Activated T-helper 1 cell treated with anti-CD3 and anti-CD28 coated beads, Interleukin-2, amount 50 U/mL, for 16 hours (primary cell): ENCODE measurements at places on chromosomes 7 and 10.

DNA sequence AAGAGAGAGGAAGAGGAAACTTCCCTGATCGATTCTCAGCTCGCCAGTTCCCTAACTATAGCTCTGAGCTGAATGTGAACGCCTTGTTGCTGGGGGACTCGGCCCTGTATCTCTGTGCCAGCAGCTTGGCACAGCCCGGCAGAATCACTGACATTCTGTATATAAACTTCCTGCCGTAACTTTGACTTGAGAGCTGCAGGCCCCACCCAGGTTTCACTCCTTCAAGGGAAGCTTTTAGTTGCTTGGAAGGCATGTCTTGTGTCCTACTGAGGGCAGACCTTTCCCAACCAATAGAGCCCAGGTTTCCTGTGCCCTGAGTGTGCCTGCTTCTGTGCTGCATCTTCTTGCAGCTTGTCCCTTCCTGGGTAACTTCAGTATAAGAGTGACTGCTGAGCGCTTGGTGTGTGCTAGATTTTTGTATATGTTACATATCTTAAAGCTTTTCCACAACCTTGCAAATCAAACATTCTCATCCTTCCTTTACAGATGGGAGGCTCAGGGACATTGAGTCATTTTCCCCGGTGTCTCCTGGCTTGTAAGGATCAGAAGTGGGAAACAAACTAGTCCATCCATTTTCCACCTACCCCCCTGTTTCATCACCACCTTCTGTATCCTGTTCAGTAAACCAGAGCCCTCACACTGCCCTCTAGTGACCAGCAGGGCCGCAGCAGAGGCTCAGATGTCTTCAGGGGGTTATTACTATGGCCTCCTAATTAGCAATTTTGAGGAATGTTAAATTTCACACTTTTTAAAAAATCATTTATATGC lies 225.2 kb upstream of the PRSS58 start:
- peak; percentile 25 for DNase-seq

- DNase-seq = no peak
Observed at GRCh38 chr7:148872188-148872587, 11.9 kb downstream of the EZH2 start.

- no peak for DNase-seq
Observed at GRCh38 chr7:134942690-134943466, 43.4 kb upstream of the AGBL3 start.

DNA sequence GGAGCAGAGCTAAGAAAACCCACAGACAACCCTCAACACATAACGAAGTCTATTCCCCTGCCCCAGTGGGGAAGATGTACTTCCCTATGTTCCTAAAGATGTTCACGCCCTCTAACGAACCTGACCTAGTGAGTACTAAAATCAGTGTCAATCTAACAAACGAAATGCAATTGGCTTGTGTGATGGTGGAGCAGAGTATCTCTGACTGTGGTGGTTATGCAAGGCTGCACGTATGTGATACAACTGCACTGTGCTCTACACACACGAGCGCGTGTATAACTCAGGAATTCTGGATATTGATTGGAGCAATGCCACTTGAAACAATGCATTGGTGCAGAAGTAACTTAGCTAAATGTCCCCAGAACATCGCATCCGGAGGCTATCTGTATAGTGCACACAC lies 1.3 kb downstream of the ANKRD16 start:
- DNase-seq = no peak

GRCh38 chr10:93876381-93876780 lies 17.4 kb upstream of the SLC35G1 start:
- no peak for DNase-seq

DNA sequence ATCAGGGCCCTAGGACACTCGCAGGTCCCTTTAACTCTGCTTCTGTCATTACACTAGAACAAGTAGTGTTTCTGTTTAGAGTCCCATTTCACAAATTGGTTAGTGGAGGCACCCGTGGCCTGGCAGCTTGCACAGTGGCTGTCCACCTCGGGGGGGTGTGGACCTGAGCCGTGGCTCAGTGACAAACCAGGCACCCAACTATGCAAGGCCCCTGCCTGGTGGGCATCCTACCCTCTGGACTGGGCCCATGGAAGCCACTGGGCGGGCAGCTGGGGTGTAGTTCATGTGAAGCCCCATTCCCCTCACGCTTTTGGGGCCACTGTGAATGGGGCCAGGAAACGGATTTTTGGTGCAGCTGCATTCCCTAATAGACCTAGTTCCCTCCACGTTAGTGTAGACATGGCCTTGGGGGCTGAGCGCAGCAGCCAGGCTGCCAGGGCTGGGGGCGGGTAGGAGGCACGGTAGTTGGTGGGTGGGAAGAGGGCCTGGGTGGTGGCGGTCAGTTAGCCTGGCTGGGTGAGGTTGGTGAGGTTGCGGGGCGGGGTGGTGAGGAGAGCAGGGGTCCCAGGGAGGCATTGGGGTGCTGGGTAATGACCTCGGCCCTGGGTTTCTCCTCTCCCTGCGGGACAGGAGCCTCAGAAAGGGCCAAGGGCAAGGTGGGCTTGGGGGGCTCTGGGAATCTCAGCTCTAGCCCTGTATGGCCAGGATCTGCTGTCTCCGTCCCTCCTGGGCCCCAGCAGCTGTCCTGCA lies 18.7 kb downstream of the ZNF316 start:
- DNase-seq = no peak

GRCh38 chr7:81803267-81803666 lies 33.4 kb upstream of the HGF start:
- no peak for DNase-seq

- DNase-seq = no peak
Observed at GRCh38 chr10:17430647-17431355, 23.6 kb downstream of the ST8SIA6 start.

GRCh38 chr10:16856567-16856966 lies 39.3 kb upstream of the RSU1 start:
- DNase-seq = no peak

DNA sequence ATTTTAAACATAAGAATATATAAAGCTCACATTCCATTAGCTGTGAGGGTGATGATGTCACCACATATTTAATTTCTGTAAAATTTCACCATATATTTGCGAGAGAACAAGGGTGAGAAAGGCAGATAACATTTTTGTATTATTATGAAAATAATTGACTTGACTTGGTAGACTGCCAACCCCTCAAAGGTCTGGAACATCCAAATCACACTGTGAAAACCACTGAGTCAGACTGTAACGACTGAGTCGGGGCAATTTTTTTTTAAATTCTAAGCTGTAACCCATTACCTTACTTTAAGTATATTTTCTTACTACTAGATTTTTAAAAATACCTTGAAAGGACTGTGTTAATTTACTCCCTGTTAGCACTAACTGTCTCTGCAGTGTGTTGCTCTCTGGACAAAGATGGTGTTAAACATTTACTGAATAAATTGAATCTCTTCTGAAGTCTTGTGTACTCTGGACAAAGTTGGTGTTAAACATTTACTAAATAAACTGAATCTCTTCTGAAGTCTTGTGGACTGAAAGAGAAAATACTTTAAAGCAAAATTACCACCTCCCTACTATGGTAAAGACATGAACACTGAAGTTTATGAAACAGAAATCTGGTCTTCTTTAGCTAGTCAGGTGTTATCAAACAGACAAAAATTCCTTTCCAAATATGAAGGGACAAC lies 14.1 kb downstream of the PDZD8 start:
- DNase-seq = no peak

DNA sequence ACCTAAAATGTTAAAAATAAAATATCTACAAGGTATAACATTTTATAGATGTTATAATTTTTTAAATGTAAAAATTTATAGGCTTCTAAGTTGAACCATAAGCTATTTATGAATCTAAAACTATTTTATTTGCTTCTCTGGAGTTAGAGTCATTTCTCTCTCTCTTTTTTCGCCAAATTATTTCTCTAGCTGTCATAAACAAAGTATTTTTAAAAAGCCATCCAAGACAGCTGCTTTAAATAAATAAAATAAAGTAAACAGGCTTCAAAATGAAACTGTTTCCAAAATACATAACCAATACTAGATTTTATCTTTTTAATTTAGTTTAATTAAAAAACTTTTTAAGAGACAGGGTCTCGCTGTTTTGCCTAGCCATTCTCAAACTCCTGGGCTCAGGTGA lies 12.4 kb upstream of the IL15RA start:
- no peak for DNase-seq

- no peak for DNase-seq
Observed at GRCh38 chr10:119462773-119463172, 79.7 kb downstream of the RGS10 start.

- no peak for DNase-seq
Observed at GRCh38 chr7:99143521-99143852, 421 bp downstream of the SMURF1 start.

- DNase-seq = no peak
Observed at GRCh38 chr7:105016709-105017656, 3.0 kb downstream of the KMT2E start.

GRCh38 chr10:43109671-43110249 lies 28.5 kb upstream of the CSGALNACT2 start:
- no peak for DNase-seq

DNA sequence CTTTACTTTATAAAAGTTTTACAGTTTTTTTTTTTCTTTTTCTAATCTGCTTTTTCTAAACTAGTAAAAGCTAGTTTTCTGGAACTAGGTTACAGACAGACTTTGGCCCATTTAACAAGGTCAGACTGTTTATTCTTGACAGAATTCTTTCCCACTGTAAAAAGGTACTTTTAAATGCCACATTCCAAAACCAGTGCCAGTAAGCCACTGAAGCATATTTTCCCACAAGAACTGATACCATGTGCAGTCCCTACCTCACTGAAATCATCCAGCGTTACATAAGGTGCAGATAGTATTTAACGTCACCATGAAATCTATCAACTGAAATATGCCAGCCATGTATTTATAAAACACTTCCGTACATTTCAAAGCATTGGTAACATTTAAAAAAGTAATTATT lies 121.6 kb downstream of the CDK6 start:
- no peak for DNase-seq

DNA sequence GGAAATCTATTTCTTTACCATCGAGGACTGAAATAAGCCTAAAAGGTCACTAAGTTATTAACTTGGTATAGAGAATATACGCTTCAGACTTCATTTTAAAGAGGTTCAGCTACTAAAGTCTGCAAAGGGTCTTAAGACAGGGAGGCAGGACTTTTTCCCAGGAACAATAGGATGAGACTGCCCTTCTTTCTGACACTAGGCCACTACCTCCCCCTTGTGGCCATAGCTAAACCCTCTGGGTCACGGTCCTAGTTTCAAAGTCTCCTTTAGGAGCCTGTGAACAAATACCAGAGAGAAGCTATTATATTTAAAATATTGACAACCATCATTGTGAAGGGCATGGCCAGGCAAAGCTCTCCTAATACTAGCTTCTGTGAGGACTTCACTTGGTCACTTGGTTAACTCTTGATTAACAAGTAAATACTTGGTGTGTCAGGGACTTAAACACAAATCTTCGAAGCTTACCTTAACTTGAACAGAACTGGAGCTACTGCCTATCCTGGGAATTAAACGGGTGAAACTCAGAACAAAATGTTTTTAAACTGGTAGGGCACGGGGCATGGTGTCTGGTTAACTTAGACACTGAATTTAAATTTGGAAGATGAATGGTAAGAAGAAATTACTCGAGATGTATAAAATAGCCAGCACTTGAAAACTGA lies 75.6 kb downstream of the CCDC6 start:
- no peak for DNase-seq

DNA sequence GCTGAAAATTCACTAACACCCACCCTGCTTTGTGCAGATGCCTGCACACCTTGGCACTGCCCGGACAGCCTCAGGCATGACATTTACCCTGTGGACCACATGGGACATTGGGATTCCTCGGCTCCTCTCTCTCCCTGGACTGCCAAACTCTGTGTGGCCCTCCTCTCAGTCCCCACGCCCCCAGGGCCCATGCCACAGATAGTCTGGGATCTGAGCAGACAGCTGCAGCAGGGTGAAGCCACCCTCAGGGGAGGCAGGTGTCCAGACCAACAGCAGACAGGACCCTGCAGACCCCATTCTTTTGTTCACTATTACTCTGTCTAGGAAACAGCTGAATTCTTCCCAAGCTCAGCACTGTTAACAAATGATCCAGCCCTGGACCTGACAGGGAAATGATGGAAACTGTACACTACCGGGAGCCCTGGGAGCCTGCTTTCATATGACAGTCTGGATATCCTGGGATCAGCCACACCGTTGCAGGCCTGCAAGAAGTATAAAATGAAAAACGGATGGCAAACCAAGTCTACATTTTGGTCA lies 83.4 kb downstream of the VOPP1 start:
- no peak for DNase-seq
